ENCODE measurements at places on chromosomes 4 and X.

GRCh38 chr4:1369479-1370079 lies 22.6 kb downstream of the UVSSA start:
- no peak for DNase-seq

DNA sequence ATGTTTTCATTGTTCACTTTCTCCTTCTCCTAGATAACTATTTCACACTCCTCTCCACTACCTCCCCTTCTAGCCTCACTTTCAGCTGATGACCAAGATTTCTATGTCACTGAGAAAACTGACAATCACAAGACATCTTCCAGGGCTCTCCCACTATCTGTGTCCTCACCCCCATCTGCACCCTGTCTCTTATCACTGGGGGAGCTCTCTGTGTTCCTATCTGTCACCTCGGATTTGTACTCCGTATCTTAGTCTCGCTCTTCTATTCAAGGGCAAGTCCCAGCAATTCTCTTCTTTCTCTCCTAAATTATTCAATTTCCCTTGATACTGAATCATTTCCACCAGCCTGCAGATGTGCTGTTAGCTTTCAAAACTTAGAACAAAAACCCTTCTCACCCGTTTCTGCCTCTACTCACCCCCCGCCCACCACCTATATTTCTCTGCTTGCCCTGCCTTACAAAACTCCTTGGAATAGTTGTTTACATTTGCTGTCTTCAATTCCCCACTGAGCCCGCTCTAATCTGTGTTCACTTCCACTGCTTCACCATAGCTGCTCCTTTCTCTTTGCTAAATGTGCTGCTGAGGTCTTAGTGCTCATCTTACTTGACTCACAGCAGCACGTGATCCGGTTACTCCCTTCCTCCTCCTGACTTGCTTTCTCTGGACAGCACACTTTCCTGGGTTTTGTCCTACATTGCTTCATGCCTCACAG lies 293.2 kb downstream of the UNC5C start:
- DNase-seq = no peak

DNA sequence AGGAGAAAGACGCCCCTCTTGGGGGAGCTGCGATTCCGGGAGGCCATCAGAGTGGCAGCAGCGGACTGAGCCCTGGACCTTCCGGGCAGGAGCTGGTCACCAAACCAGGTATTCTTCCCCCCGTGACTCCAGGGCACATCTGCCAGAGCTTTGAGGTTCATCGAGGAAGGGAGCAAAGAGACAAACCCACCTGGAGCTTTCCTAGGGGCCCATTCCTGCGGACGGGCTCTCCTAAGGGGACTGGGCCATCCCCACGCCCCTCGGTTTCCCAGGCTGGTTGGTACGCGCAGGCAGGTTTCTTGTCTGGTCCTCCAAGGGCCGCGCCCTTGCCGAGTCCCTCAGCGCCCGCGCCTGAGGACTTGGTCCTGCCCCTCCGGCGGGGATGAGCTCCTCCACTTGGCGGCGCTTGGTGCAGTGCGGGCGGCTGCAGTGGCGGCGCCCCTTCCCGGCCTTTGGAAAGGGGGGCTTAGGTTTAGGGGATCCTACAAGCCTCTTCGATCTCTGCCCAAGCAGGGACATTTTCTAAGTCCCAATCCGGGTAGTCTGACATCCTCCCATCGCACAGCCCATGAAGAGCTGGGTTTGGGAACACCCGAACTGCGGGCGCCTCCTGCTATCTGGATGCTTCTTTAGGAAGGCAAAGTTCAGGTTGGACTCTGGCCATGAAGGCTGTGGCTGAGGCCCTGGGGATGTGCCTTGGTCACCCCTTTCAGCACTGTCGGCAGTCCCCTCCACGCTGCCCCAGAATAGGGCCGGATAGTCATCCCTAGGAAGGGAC lies 538 bp downstream of the STBD1 start:
- DNase-seq = peak; percentile 40

DNA sequence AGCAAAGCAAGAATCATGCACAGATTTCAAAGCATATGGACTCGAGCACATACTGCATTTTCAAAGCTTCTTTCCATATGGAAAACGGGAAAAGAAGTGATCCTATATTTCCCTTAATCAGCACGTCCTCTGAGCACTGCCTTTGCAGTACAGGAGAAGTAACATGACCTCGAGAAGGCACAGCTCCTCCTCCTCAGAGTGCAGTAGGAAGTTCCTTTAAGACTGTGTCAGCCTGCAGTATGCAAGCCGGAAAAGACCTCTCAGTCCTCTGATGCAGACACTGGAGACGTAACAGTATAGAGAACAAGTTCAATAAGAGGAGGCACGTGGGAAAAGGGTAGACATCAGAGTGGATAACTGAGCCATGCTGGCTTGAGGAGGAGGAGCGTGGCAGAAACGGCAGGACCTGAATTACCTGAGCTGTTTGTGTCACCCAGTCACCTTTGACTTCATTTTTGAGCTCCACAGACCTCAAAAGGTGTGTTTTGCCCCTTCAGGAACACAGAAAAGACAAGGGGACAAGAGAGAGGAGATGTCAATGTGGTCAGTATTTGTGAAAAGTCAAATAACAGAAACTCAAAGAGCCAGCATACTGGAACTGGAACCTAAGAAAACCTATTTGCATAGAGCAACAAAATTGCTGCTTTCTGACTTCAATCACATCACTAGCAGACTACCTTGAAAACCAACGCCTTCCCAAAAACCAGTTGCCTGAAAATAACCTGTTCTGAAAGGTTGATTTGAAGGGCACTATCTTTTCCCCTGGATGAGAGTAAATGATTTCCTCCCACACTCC lies 20.8 kb downstream of the IRF2 start:
- peak; percentile 37 for DNase-seq

- no peak for DNase-seq
Observed at GRCh38 chrX:154477891-154478477, 1.1 kb downstream of the LAGE3 start.

- DNase-seq = no peak
Observed at GRCh38 chr4:64784125-64784524, 374.9 kb upstream of the TECRL start.

- DNase-seq = no peak
Observed at GRCh38 chrX:35380808-35381700, 417.1 kb upstream of the MAGEB16 start.

GRCh38 chr4:154014407-154015321 lies 225.8 kb upstream of the SFRP2 start:
- no peak for DNase-seq

GRCh38 chr4:85491527-85491926 lies 16.6 kb downstream of the ARHGAP24 start:
- DNase-seq = no peak

GRCh38 chrX:11960031-11960430 lies 178.2 kb upstream of the FRMPD4 start:
- DNase-seq = no peak

DNA sequence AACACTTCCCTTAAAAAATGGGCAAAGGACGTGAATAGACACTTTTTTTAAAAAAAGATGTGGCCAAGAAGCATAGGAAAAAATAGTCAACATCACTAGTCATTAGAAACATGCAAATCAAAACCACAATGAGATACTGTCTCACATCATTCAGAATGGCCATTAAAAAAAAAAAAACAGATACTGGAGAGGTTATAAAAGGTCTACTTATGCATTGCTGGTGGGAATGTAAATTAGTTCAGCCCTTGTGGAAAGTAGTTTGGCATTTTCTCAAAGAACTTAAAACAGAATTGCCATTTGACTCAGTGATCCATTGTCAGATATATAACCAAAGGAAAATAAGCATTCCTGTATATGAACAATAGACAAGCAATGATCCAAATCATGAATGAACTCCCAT lies 352.8 kb upstream of the EPHA5 start:
- DNase-seq = no peak

- DNase-seq = no peak
Observed at GRCh38 chr4:87974856-87975462, 555 bp upstream of the SPP1 start.

DNA sequence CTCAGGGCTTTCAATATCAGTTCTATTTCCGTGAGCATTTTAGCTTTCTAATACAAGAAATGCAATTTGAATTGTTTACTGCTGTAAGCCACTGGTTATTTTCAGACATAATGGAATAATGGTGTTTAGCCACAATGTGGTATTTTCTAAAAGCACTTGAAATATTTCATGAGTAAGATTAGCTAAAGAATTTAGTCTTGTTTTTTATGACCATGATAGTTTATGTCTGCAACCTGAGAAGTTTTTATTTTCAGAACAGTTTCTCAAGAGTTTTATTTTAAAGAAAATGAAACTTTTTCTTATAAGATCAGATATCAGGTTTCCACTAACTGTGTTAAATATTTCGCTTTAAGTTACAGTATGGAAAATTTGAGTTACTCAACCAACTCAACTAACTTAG lies 60.2 kb downstream of the SLIT2 start:
- no peak for DNase-seq

GRCh38 chrX:1075741-1076140 lies 136.7 kb downstream of the CRLF2 start:
- DNase-seq = no peak

DNA sequence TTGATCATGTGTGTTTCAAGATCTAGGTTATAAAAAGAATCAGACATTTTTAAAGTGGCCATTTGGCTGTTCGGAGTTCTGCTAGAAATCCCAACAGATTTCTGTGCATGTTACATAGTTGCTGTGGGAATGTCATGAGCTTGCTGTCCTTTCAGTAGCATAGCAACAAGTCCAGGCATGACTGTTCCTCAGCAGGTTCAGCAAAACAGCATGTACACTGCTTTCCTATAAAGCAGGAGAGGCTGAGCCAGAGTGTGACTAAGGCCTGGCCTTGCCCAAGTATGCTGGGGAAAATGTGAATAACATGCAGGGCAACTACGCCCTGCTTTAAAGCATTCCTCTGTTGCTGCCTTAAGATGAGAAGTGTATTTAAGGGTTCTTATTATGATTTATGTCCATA lies 217.1 kb upstream of the SMIM31 start:
- no peak for DNase-seq

- no peak for DNase-seq
Observed at GRCh38 chr4:4729206-4729605, 130.3 kb upstream of the MSX1 start.

DNA sequence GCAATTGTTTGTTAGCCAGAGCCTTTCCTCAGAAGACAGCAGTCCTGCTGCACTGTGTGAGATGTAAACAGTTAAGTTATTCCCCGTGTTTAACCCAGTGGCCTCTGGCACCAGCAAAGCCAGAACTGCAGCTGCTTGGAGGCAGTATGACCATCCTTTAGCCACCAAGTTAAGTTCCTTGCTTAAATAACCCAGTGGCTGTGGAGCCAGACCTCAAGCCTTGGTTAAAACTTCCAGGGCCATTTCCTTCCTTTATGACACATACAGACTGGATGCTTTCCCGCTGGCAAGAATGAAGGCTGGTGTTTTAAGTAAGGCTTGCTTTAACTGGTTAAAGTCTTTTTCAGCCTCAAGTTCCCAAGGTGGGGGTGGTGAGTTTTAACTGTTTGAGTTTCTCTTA lies 379.8 kb downstream of the DCAF12L2 start:
- DNase-seq = no peak

DNA sequence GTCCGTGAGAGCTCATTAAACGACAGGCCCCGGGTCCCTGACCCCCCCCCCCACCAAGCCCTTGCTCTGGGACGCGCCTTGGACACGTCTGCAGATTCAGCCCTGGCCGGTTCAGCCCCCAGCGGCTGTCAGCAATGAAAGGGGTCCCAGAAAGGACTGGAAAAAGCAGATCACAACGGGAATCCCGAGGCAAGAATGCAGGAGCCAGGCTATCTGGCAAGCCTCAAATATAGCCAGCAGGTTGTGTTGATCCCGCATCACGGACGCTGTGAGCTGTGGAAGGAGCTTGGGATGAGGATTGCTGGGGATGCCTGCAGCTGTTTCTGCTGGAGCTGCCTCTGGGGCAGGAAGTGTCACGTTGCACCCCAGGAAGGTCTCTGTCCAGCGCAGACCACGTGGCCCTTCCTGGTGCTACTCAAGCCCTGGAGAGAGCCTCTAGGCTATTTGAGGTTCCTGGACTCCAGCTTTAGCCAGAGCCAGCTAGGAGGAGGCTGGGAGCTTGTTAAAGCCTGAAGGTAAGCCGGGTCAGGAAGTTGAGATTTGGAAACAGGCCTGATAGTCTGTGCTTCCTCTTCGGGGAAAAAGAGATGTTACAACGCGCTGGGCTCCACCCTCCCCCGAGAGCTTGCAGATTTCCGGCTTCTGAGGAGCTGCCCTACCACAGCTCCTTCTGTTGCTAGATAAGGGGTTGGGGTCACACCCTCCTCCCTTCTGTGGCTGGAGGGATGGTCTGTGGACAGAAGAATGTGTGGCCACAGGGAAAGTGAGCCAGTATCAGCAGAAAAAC lies 19.3 kb upstream of the CSF2RA start:
- peak; percentile 57 for DNase-seq

GRCh38 chr4:184384056-184384809 lies 90.1 kb downstream of the IRF2 start:
- DNase-seq = peak; percentile 21

DNA sequence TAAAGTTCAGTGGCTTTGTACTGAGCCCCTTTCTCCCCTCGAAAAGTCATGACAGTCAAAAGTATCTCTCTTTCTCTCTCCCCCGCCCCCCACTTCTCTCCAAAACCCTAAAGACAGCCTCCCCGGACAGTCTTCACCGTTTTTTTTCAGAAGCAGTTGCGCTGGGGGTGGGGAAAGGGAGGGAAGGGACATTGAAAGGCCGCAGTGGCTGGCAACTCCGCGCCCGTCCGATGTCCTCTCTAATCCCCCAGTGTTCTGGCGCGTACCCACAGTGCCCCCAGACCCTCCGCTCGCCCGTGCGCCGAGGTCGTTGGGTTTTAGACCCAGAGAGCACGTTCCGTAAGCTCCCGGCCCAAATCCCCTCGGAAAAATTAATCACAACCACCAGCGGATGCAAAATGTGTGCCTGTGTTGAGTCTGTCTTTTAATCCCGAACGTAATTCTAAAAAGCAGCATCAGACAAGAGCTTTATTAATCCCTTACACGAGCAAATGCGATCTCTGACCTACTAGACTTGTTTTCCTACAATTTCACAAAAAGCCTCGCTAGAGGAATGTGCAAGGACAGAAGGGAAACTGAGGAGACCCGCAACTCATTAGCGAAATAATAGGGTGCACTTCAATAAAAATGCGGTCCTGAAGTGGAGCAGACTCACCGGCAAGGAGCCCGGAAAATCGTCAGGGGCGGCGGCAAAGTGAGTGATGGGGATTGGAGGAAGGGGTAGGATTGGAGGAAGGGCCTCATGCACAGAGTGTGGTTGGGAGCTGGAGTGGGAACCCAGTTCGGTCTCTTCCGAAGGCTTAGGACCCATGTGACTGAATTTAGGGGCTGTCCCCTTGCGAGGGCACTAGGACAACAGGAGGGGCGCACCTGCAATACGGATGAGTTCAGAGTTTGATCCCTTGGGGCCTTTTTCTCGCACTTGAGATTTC lies 12.2 kb upstream of the PRDM8 start:
- peak; percentile 38 for DNase-seq

- no peak for DNase-seq
Observed at GRCh38 chr4:110344165-110344564, 131.8 kb upstream of the ENPEP start.

DNA sequence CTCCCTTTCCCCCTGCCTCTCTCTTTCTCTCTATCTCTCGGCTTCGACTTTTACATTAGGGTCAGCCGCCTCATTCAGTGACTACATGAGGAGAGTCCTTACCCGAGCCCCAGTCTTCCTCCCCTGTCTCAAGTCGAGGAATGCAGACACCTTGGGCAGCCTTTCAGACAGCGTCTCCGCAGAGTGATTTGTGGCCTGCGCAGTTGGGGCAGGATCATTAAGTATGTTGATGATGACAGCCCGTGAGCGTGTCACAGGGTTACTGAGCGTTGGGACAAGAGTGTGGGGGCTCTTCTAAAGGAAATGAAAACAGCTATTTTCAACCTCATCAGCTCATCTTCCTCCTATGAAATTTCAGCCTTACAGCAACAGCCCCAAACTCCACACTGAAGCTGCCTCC lies 312.1 kb upstream of the GATB start:
- no peak for DNase-seq
